ENCODE measurements at places on chromosomes 11 and 22.

- DNase-seq, result no peak
Observed at GRCh38 chr22:43289976-43290721, 53.0 kb downstream of the SCUBE1 start.

DNA sequence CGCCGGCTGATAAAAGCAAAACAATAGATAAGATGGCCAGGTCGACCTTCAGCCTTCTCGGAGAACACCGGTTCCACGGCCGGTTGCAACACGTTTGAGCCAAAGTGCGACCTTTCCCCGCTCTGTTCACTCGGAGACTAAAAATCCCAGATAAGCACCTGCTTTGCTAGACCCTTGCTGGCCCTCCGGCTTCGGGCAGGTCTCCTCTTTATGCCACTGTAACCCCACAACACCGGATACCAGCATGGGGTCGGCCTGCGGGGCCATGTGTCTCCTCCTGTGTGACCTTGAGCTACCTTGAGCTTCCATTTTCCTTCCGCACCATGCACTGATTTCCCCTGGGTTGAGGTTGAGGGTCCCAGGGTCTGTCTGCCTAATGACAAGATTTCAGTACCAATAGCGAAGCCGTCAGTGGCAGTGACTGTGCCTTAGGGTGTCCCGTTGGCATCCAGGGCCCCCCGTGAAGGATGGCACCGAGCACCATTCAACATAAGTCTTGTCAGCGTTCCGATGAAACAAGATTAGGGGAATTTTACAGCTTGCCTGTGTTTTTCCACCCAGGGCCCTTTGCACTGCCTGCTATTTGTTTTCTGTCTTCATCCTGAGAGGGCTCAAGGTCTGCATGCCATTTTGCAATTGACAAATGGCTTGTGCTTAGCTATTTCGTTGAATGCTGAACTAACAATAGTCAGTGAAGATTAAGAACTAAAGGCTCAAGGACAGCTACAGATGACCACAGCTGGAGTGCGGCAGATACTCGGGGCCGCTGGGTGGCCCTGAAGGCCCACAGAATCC is 118.6 kb downstream of the KCNQ1 start:
- peak; percentile 16 for DNase-seq

DNA sequence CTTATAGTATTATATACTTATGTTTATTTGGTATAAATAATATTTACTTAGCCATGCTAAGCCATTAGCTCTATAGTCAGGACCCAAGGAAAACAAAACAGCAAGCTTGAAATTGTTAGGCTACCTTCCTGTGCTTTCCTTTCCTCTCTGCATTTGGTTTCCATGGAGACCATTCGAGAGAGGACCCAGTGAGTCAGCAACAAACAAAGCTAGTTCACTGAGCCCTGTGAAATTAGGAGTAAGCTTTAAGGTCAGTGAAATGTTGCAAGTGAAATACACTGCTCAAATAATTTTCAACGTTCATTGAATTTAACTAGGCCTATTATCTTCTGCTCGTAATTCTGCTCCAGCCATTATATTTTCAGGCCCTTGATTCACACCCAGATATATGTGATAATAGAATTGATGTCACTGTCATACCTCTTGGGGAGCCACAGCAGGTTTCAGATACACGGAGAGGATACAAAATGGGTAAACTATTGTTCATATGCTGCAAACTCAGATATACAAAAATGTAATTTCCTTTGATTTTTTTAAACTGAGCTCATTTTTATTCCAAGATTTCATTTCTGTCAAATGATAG is 9.1 kb upstream of the OR10D3 start:
- DNase-seq, result no peak

- no peak for DNase-seq
Observed at GRCh38 chr11:111429066-111429506, 50.0 kb upstream of the POU2AF1 start.

DNA sequence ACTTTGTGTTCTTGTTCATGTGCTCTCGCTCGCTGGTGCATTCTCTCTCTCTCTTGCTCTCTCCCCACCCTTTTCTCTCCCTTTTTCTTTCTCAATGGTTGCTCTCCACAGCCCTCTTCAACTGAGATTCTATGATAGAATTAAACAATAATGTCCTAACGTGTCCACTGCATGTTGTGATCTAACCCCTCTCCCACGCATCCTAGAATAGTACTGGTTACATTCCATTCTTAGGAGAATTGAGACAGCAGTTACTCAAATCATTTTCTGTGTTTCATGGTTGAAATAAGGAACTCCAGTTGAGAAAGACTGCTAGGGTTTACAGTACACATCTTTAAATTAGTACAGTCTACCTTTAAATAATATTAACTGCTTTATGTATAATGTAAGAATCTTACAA is 318.1 kb upstream of the PITPNB start:
- no peak for DNase-seq

GRCh38 chr22:19844377-19845053 is 10.2 kb downstream of the GNB1L start:
- DNase-seq, result peak; percentile 59

DNA sequence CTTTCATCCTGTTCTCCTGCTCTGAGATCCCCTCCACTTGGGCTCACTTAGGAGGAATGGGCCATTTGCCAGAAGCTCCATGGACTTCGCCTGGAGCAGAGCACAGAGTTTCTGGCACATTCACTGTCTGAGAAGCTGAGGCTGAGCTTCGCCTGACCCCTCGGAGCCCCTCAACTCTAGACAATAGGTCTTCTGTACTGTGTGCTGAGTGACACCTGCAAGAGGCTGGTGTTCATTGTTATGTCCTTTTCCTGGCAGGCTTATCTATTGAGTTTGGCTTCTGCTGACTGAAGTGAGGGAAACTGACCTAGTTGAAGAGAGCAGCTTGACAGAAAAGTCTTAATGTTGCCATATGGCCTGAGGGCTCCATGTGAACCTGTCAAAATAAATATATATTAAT is 124.3 kb downstream of the EHF start:
- DNase-seq, result no peak

DNA sequence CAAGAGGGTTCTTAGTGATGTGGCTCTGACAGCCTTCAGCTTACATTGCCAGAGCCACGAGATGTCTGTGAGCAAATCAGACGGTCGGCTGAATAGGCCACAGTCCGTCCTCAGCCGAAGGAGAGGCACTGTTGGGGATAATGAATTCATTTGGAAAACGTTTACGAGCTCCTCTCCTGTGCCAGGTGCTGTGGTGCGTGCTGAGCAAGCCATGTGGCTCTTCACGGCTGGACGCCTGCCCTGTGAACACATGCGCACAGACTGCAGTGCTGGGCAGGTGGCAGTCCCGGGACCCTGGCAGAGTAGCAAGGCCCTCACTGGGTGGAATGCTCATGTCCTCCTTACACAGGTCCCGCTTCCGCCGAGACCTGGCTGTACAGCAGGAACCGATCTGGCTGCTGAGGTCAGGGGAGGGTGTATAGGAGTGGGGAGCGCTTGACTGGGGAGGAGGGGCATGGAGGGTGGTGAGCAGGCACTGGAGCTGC is 6.8 kb downstream of the TBC1D22A start:
- DNase-seq, result no peak

GRCh38 chr11:3949125-3949524 is 93.7 kb downstream of the STIM1 start:
- no peak for DNase-seq
